EL (cell line): ENCODE measurements at places on chromosomes 11 and 22.

DNA sequence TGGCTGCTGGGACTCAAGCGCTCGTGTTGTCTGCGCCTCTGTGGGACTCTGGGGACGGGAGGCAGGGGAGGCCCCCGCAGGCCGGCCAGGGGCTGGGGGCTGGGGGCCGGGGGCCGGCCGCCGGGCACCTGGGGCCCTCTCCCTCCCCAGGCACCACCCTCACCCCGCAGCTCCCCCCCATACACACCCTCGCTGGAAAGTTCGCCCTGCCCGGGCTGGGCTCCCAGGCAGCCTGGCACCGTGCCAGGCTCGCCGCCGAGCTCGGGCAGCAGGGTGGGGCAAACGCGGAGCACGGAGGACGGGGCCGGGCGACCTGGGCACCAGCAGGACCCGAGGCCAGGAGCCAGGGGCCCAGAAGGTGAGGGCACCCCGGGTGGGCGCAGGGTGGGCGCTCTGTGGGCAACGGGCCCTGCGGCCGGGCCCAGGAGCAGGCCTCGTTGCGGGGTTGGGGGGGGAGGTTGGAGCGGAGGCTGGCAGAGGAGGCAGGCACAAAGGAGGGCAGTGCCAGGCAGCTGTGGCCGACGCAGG, 76.7 kb upstream of the WNT7B start:
- peak; percentile 65 for DNase-seq

GRCh38 chr11:12085371-12086251, 24.8 kb upstream of the MICAL2 start:
- DNase-seq, result peak; percentile 50

- DNase-seq, result peak; percentile 67
These were observed at the start of gene CDC42EP1 for GRCh38 chr22:37559901-37560607. Gene CDC42EP1 (plus strand): TSS chr22:37560480. CDS start chr22:37566350, 5,870 bp downstream.

GRCh38 chr11:65429724-65430405, 7.3 kb downstream of the NEAT1 start:
- peak; percentile 66 for DNase-seq

DNA sequence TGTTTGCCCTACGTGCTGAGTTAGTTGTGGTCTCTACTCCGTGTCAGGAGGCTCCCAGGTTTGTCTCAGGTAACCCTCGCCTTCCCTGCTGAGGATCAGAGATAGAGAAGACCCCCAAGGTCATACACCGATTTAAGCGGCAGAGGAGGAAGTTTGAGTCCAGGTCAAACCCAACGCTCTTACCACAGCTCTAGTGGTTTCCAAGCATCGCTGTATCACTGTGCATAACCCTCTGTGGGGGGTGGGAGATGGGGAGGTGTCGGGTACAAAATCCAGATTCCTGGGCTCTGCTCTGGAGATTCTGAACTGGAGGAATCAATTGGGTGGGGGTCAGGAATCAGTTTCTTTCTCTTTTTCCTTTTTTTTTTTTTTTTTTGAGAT, 627 bp downstream of the DNAJC4 start:
- DNase-seq, result no peak
